ENCODE measurements at places on chromosomes 4 and X.

DNA sequence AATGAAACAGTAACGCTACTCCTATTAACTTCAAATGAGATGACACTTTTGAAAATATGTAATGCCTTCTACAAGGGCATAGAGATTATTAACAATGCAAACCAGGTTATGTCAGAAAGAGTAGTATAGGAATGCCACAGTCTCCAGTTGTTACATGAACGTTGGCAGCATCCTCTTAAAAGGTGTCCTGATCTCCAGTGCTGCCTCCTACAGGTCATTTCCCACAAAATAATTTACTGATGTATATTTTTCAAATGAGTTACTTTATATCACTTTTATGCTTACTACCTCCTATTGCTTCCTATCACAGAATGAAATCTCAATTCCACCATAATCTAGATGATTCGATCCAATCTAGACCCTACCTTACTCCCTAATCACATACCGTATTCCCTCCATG is 195.2 kb upstream of the EPHA5 start:
- no peak for DNase-seq

GRCh38 chr4:76486588-76487276 is 51.7 kb downstream of the SHROOM3 start:
- no peak for DNase-seq

GRCh38 chr4:6907658-6908191 is 1.9 kb upstream of the TBC1D14 start:
- DNase-seq: peak; percentile 14

GRCh38 chr4:165031436-165032211 is at the start of gene TRIM60:
Gene TRIM60 (plus strand): TSS chr4:165031999. CDS start chr4:165040073, 8,074 bp downstream.
- DNase-seq: no peak

DNA sequence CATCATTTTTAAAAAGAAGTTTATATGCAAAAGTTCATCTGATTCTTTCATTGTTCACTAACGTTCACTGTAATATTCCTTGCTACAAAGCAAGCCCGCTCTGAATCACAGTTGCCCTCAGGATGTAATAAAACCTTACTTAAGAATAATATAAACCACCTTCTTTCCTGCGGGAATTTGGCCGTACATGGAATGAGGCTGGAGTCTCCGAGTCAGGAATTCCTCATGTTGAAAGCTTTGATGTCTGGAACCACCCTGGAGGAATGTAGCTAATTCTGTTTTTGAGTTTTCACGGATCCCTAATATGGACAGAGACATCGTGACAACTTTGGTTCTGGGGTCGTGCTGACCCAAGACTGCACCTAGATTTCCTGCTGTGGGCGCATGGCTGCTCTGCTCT is 58.5 kb downstream of the CRLF2 start:
- DNase-seq: no peak

GRCh38 chrX:119502727-119503483 is 34.7 kb downstream of the SLC25A5 start:
- DNase-seq: peak; percentile 94

DNA sequence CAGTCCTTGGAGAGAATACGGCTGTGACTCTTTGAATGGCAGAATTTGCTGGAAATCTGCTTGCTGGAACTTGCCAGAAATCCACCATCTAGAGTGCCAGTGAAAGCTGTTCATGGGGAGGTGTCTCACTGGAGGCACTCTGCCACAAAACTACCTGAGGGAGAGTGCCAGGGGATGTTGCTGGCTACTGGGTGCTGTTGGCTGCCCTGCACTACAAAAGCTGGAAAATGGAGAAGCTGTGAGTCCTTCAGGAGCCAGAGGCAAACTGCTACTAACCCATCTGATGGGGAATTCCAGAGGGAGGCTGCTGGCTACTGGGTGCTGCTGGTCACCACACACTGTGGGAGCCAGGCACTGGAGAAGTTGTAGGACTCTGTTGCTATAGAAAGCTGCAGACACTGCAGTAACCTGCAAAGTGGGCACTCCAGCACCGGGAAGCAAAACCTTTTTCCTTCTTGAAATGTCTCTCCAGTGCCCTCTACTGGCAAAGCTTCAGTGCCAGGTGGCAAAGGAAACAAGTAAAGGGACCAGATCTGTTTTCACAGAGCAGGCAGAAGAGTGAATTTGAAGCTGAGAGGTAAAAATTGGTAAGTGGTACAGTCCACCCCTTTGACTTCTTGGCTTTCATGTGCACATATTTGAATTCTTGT is 47.8 kb upstream of the HSD17B10 start:
- peak; percentile 53 for DNase-seq

DNA sequence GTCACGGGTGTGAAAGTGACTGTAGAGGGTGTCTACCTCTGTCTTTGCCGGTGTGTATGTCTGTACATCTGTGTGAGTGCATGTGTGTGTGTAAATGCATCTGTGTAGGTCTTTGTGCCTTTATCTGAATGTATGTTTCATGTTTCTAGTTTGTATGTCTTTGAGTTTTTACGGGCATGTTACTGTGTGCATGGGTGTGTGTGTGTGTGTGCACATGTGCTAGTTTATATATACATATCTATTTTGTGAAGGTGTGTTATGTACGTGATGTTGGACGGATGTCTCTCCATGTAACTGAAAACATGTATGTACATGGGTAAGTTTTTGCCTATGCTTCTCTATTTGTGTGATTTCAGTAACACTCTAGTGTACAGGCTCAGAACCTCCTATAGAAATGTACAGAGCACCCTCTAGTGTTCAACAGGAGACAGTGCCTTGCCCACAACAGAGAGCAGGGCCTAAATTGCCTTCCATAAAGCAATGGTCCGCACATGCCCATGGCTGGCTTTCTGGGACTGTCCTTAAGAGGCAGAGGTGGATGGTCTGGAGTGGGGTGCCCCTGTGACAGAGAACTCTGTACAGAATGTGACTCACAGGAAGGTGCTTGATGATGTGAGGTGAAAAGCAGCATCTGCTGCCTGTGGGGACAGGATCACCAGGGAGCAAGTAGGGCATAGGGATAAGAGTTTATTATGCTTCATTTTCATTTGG is 343.5 kb downstream of the RAPGEF2 start:
- peak; percentile 49 for DNase-seq

GRCh38 chrX:120136128-120136527 is 20.4 kb upstream of the RHOXF1 start:
- no peak for DNase-seq

- DNase-seq: no peak
Measured at GRCh38 chr4:169975838-169976796, 50.1 kb downstream of the MFAP3L start.

DNA sequence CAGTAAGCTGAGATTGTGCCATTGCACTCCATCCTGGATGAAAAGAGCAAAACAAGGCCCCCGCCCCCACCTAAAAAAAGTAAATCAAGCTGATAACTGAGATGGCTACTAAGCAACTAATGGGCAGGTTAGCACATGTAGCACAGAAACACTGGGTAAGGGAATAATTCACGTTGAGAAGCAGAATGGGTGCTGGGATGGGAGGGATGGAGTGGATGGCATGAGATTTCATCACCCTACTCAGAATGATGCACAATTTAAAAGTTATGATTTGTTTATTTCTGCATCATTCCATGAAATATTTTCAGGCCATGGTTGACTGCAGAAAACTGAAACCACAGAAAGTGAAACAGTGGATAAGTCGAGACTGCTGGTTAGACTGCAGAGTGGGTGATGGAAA is 224.0 kb downstream of the ARAP2 start:
- no peak for DNase-seq

GRCh38 chr4:151703401-151703800 is 57.4 kb downstream of the GATB start:
- DNase-seq: no peak

DNA sequence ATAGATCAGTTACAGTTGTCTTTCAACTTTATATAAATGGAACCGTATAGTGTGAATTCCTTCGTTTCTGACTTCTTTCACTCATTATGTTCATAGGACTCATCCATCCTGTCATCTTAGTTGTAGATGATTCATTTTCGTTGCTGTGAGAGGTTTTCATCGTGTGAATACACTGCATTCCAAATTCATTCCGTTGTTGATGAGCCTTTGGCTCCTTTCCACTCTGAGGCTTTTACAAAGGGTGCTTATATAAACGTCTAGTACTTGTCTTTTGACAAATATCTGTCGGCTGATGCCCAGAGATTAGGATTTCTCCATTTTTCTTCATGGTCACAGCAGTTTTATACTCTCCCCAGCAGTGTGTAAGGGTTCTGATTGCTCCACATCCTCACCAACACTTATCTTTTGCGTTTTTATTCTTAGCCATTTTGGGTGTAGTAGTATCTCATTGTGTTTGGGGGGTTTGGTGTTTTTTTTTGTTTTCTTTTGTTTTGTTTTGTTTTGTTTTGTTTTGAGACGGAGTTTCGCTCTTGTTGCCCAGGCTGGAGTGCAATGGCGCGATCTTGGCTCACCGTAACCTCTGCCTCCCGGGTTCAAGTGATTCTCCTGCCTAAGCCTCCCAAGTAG is 48.6 kb downstream of the LRP2BP start:
- no peak for DNase-seq
